Right renal cortex interstitium (tissue), 3 donors: ENCODE measurements at places on chromosomes 11 and 22.

- peak; percentile 10 for DNase-seq
Observed at GRCh38 chr11:63622323-63622722, 8.1 kb upstream of the PLAAT3 start.

DNA sequence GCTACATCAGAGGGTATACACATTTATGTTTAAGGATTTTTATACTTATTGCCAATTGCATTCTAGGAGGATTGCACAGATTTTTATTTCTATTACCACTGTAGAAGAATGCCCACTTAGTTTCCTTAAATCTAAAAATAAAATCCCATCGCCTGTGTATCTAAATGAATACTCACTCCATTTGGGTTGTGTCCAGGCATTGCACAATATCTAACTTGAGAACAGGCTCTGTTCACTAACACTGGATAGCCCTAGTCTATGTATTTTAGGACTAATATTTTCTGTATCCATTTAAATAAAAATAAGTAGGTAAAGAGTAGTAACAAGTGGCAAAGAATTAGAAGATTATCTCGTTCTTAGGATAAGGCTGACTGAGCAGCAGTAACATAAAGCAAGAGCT is 4.1 kb downstream of the C11orf52 start:
- no peak for DNase-seq

DNA sequence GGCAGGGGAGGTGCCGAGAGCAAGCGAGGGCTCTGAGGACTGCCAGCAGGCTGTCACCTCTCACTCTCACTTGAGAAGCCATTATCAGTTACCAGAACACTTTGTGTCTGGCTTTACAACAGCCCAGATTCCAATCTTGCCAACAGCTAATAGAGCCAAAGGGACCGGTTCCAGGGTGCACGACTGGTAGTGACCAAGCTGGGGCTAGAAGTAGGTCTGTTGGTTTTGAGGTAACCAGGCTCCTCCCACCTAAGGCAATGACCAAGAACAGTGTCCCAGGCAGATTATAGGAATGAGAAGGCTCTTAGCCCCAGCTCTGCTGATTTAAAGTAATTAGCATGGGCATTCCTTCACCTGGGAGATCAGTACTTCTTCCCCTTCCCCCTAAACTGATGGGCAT is 7.2 kb upstream of the IL10RA start:
- no peak for DNase-seq

DNA sequence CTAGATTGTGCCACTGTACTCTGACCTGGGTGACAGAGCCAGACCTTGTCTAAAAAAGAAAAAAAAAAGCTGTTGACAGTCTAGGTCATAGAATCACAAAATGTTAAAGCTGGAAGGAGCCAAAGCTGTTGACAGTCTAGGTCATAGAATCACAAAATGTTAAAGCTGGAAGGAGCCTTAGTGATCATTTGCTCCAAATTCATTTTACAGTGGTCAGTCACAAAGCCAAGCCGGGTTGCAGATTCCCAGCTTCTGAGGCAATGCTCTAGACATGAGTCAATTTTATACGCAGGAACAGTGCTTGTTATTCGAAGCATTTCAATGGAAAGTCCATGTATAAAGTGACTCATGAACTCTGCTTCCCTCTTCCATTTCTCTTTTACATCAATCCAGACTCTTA is 47.4 kb downstream of the SYT13 start:
- no peak for DNase-seq

DNA sequence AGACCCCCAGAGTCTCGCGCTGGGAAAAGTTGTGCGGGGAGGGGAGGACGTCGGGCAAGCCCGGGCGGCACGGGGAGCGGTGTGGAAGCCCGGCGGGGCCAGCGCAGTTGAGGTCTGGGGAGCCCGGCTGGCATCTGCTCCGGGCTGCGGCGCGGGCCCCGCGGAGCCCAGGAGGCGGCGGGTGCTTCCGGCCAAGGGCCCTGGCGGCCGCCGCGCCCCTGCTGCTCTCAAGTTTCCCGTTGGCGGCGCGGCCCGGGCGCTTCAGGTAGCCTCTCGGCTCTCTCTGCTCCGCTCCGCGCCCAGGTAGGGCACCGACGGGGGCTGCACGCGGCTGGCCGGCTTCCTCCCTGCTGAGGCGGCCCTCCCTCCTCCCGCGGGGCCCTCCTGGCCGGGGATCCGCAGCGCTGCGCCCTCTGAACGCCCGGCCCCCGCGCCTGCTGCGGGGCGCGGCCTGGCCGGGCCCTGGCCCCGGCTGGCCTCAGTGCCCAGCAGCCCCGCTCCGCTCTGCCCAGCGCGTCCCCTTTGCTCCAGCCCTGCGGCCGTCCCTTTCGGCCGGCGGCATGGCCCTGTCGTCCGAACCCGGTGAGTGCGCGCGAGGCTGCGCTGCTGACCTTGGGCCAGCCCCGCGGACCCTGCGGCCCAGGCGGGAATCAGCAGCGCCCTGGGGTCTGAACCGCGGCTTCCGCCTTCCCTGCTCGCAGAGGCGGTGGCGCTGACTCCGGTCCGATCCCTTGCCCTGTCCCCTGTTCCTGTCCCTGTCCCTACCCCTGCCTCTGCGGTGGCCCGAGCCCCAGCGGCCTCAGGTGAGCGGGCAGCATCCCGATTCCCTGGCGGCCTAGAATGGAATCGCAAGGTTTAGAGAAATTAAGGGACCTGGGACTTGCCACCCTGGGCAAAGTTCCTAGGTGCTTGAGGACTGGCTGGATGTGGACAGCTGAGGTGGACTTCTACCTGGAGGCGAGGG is 4.3 kb upstream of the AMPD3 start:
- DNase-seq: no peak

- DNase-seq: no peak
Observed at GRCh38 chr11:62201376-62201775, 7.1 kb upstream of the SCGB2A1 start.

DNA sequence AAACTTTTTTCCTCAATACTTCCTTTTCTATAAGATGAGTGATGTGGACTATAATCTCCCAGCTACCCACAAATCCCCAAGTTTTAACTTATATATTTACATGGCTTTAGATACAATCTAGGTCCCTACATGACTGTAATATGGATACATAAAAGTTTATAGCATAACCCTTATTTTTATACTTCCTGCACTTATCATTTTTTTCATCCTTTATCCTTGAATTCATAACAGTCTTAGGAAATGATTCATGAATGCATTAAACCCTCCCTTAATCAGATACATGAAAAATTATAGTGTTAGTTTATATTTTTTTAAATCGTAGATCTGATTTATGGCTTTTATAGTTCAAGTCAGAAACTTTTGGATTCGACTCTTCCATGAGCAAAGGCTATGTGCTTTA is 195.8 kb downstream of the MAML2 start:
- DNase-seq: no peak

GRCh38 chr22:21778705-21779363 is 43.2 kb upstream of the YPEL1 start:
- DNase-seq: no peak

GRCh38 chr22:17769716-17770082 is 4.6 kb downstream of the BID start:
- DNase-seq: no peak

GRCh38 chr11:9625728-9626127 is 38.1 kb upstream of the SWAP70 start:
- no peak for DNase-seq

GRCh38 chr11:289398-289711 is 429 bp downstream of the PGGHG start:
- no peak for DNase-seq

DNA sequence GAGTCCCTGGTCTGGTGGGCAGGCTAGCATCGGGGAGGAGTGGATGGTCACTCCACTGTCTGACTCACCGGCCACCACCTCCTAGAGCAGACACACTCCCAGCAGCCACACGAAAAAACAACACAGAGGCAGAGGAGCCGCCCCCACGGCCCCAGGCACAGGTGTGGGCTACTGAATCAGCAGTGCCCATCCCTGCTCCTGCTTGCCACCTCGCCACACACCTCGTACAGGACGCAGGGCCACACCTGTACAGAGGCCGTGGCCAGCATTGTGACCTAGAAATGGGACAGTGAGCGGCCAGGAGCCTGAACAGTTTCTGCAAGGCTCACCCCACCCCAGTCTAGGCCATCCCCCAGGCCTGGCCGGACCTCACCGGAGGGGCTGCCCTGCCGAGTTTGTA is 14.0 kb downstream of the TRIM29 start:
- no peak for DNase-seq

DNA sequence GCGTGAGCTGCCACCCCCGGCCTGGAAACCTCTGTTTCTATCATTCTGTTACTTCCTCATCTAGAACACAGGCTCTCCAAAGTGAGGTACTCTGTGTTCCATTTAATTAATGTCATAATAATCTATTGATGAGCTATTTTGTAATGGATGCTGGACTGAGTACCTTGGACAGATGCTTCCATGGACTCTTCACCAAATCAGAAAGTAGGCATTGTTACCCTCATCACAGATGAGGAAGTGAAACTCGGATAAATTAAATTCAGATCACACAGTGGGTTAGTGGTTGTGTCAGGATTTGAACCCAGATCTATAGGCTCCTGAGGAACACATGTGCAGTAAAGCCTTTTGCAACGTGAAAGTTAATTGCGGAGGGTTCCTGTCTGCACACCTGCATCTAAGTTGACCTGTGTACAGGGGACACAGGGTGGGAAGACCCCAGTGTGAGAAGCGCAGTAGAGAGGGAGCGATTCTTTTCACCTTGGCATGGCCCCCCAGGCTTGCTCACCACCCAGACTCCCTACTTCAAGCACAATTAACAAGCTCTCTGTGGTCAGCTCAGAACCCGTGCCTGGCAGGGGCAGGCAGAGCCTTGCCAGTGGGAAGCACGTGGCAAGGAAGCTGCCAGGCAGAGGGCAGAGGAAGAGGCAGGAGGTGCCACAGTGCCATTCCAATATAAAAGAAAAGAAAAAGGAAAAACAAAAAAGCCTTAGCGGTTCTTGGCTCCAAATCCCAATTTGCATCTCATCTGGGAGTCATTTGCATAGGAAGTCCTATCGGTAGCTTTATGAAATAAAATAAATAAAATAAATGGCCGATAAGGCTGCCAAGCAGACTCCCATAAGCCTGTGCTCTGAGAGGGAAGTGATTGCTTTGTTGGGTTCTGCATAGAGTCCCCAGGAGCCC is 239.3 kb downstream of the GRIK4 start:
- DNase-seq: no peak

DNA sequence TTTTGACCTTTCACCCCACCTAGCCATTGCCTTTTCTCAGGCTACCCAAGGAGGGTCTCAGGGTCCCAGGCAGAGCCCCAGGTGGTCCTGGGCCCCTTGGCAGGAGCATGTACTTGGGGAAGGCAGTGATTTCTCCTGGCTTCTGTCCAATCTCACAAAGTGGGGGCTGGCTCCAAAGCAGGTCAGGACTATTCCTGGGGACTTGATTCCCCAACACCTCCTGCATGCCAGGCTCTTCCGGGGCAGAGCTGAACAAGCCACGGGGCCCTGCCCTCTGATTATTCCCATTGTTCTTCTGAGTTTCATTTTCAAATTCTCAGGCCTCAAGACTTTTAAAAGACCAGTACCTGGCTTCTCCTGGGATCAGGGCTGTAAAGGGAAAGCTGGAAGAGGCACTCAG is 1.5 kb upstream of the TCF20 start:
- no peak for DNase-seq

- no peak for DNase-seq
Observed at GRCh38 chr11:36412781-36413383, 97.2 kb downstream of the TRAF6 start.

- DNase-seq: no peak
Observed at GRCh38 chr11:85863855-85864254, 8.7 kb downstream of the CCDC83 start.

DNA sequence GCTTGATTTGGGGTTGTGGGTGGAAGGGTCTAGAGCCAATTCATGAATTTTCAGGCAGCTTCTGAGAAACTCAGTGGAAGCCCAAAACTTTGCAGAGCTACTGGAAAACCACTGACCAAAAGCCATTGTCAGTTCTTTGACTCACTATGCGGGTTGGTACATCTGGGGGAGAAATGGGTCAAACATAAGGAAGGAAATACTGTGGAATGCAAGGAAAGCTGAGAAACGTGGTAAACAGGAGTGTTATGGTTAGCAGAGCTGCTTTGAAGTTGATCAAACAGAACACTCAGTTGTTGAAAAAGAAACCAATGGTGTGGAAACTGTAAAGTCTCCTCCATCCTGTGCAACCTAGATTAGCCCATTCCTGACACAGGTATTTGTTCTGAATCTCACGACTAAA is 6.3 kb upstream of the ABTB2 start:
- no peak for DNase-seq

GRCh38 chr11:14725150-14725549 is 81.5 kb downstream of the PDE3B start:
- no peak for DNase-seq

DNA sequence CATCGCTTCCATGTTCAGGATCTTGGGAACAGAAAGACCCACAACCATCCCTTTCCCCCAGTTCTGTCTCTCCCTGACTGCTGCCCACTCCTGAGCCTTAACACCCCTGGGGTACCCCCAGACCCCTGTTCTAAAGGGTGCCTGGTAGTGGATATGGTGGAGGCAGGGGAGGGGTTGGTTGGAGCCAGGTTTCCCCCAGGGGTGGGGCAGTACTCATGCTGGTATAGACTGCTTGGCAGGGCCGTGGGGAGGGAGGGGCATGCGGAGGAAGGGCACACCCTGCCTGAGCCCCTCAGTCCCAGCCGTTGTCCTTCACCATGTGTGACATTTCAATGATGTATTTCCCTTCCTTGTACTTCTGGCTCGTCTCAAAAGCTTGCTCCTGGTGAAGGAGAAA is 4.0 kb downstream of the YPEL4 start:
- no peak for DNase-seq
